T-cell (primary cell): ENCODE measurements at places on chromosomes 1 and 21. TPM values are rescaled to one million over a fixed set of nuclear protein-coding genes. Genes with fewer than 3 reads are reported as not detected.

DNA sequence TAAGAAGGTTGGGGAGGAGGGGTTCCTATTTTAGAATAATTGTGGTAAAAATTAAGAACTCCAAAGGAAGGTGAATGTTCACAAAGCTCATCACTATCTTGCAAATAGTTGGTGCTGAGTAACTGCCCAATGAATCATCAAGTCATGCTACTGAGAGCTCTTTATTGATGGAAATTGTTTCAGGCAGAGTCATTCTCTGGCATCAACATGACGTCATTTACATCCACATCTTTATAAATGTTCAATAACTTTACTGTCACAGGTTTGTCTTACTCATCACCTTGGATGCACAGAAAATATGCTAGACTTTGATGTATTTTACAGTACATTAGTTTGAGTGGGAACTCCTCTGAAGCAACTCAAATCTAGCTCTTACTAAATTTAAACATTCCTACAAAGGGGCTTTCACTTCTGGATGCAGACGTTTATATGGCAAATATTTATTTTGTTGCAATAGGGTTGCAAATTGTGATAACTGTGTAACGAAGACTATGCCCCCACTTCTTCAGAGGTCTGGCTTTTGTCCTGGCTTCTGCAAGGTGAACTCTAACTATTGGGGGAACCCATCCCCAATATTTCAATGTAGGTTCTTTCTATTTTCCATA, 273.7 kb upstream of the AJAP1 start:
- no peaks in the 10 kb centered on the region for H3K36me3 ChIP-seq
- no peaks in the 10 kb centered on the region for H3K4me1 ChIP-seq

- no peak for DNase-seq
- H3K27ac ChIP-seq, result no peak overlapping the region
- peak overlapping the region; percentile 29 for H3K4me3 ChIP-seq
- H3K27me3 ChIP-seq, result peaks cover 54% of the 10 kb centered on the region
Observed at GRCh38 chr1:90834886-90835660, 118.0 kb upstream of the BARHL2 start.

- no peaks in the 10 kb centered on the region for H3K4me1 ChIP-seq
- peaks cover 8% of the 10 kb centered on the region for H3K36me3 ChIP-seq
- DNase-seq, result no peak
Observed at GRCh38 chr1:205088341-205088740, 4.1 kb upstream of the TMEM81 start.

DNA sequence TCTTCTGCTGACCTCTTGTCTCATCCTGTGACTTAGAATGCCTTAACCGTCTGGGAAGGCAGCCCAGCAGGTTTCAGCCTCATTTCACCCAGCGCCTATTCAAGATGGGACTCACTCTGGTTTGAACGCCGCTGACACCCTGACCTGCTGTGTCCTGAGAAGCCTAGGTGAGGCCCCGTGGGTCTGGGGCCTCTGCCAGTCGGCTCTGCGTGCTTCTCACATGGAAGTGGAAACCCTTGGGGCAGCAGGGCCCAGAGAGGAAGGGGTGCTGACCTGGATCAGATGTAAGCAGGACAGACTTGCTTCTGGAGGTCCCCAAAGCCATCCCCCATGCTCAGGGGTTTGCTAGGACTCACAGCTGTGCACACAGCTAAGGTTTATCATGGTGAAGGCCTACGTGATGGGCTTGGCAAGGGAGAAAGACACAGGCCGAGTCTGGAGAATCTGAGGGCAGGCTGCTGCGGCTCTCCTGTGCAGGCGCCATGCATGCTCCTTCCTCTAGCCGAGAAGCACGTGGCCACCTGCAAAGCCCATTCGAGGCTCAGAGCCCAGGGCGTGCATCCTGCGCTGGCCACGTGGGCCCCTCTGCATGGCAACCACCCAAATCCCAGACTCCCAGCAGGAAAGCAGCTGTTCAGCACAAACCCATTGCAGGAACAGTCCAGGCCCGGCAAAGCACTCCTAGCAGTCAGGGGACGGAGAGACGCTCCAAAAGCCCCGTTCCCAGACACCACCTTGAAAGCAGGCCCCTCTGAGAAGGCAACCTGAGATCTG, 3.8 kb downstream of the TRPM2 start:
- DNase-seq, result no peak
- H3K4me1 ChIP-seq, result peaks cover 35% of the 10 kb centered on the region
- no peak overlapping the region for H3K27ac ChIP-seq
- H3K27me3 ChIP-seq, result peaks cover 6% of the 10 kb centered on the region
- H3K4me3 ChIP-seq, result no peak overlapping the region

The CRNN gene
- not detected for total RNA-seq

GRCh38 chr1:160108888-160109662, 6.5 kb upstream of the ATP1A2 start:
- no peaks in the 10 kb centered on the region for H3K4me1 ChIP-seq
- no peaks in the 10 kb centered on the region for H3K27me3 ChIP-seq
- no peaks in the 10 kb centered on the region for H3K36me3 ChIP-seq

DNA sequence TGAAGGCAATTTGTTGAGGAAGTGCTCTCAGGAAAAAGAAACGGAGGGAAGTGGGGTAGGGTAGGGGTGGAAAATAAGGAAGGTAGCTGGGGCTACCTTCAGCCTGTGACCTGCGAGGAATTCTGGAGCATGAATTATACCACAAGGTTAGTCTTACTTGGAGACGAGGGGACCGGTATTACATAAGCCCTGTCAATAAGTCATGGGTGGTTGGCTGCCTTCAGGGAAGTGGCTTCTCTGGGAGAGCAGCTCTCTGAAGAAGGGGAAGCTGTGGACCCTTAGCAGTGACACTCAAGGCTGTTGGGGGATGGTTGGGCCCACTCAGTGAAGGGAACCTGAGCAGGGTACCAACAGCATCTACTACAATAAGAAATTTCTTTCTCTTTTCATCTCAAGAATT, 111.3 kb downstream of the TNFSF18 start:
- H3K4me1 ChIP-seq, result no peaks in the 10 kb centered on the region
- no peak overlapping the region for H3K4me3 ChIP-seq
- no peaks in the 10 kb centered on the region for H3K36me3 ChIP-seq
- no peaks in the 10 kb centered on the region for H3K27me3 ChIP-seq
- no peak for DNase-seq

DNA sequence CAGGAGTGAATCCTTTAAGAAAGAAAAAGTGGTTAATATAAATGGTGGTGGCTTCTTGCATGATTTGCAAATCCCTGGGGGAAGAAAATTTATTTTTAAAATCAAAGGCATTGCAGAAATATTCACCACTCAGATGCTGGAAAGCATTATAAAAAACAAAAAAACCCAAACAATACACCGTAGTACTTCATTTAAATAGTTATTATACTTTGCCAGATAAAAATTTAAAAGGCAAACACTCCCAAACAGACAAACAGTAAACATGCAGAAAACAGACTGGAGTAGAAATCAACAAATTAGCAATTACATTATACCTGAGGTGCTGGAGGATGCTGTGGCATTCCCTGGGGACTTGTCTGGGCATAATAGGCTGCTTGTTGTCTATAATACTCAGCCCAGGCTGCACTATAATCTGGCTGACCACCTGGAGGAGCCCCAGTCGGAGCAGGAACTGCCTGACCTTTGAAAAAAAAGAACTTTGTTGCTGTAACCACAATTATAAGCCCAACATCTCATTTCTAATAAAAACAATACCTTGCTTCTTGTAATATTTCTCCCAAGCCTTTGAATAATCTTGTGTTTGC, 29.9 kb downstream of the FUBP1 start:
- no peaks in the 10 kb centered on the region for H3K4me1 ChIP-seq
- H3K4me3 ChIP-seq, result no peak overlapping the region
- DNase-seq, result no peak
- peaks cover 6% of the 10 kb centered on the region for H3K36me3 ChIP-seq
- H3K27me3 ChIP-seq, result no peaks in the 10 kb centered on the region
- no peak overlapping the region for H3K27ac ChIP-seq

DNA sequence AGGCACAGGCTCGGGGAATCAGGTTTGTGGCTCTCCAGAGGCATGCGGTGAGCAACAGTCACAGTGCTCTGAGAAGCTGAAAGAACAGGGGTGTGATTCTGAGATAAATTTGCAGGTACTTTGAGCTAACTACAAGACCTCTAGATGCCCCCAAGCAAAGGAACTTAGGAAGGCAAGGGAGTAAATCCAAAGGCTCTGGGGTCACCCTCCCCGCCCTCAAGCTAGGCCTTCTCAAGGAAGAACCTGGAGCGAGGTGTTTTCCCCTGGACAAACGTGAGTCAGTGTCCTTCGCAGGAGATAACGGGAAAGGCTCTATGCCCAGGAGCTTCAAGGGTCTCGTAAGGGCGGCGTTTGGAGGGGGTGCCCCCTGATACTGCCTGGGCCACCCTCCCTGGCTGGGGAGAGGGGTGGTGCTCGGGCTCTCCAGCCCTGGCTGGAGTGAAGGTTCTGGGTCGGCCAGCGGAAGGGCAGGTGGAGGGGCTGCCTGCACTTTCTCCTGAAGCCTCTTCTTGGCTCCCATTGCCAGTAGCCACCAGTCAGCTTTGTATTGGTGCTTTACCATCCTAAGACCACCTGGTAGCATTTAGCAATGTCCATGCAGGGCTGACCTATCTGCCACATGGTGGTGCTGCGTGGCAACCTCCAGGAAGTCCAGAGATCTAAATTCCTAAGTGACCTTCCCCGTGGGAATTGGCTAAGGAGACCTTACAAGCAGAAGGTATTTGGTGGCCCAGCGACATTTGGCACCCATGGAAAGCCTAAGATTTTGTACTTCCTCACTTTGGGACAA, 44.0 kb downstream of the GPR161 start:
- H3K4me1 ChIP-seq, result no peaks in the 10 kb centered on the region
- H3K27ac ChIP-seq, result no peak overlapping the region
- no peak for DNase-seq
- peaks cover 11% of the 10 kb centered on the region for H3K27me3 ChIP-seq
- H3K36me3 ChIP-seq, result no peaks in the 10 kb centered on the region

DNA sequence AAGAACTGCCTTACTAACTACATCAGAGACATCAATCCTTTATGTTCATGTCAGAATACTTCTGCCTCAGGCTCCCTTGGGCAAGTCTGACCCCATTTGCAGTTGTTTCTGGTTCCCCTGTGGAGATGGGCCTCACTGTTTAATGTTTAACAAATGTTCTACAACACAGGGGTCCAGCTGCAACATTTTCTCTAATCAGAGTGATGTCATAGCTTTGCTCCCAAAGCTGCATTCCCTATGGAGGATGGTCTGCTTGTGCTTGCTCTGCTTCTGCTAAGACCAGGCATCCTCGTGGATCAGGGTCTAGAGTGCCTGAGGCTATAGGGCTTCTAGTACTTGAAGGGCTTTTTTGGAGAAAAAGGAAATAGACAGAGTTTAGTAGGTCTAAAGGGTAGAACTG, 1071.2 kb downstream of the TTLL7 start:
- no peak overlapping the region for H3K4me3 ChIP-seq
- H3K27ac ChIP-seq, result no peak overlapping the region
- no peaks in the 10 kb centered on the region for H3K4me1 ChIP-seq
- H3K36me3 ChIP-seq, result no peaks in the 10 kb centered on the region

The FAM72A gene
- total RNA-seq, result 0.65 TPM

- H3K4me1 ChIP-seq, result no peaks in the 10 kb centered on the region
- no peak overlapping the region for H3K27ac ChIP-seq
- no peaks in the 10 kb centered on the region for H3K27me3 ChIP-seq
- no peaks in the 10 kb centered on the region for H3K36me3 ChIP-seq
Observed at GRCh38 chr1:163528710-163529348, 207.1 kb downstream of the NUF2 start.

DNA sequence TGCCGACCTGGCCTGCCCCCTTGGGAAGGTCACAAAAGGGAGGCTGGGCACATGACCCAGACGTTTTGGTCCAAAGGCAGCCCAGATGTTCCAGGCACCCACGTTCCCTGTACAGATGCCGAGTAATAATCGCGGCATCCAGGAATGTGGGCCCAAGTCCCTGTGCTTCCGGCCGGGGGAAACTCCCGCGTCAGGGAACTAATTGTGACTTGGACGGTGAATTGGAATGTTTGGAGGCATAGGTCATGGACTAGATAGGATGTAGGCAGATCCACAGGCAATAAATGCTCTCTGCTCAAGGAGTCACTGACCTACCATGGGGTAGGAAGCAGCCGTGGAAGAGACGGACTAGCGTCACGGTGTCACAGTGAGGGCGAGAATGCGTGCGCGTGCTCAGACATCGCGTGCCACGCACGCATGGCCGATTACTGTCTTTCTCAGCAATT, 178.4 kb downstream of the DUSP10 start:
- no peaks in the 10 kb centered on the region for H3K4me1 ChIP-seq
- H3K27ac ChIP-seq, result no peak overlapping the region
- H3K4me3 ChIP-seq, result no peak overlapping the region
- H3K36me3 ChIP-seq, result no peaks in the 10 kb centered on the region
- H3K27me3 ChIP-seq, result no peaks in the 10 kb centered on the region
- no peak for DNase-seq

The SH2D1B gene
- 0.20 TPM for total RNA-seq

The NUDT17 gene
- 6.3 TPM for total RNA-seq

- no peaks in the 10 kb centered on the region for H3K27me3 ChIP-seq
- DNase-seq, result no peak
- H3K4me3 ChIP-seq, result no peak overlapping the region
- peaks cover 4% of the 10 kb centered on the region for H3K4me1 ChIP-seq
Observed at GRCh38 chr1:8712413-8713231, 104.8 kb downstream of the RERE start.

The STUM gene
- total RNA-seq, result not detected

DNA sequence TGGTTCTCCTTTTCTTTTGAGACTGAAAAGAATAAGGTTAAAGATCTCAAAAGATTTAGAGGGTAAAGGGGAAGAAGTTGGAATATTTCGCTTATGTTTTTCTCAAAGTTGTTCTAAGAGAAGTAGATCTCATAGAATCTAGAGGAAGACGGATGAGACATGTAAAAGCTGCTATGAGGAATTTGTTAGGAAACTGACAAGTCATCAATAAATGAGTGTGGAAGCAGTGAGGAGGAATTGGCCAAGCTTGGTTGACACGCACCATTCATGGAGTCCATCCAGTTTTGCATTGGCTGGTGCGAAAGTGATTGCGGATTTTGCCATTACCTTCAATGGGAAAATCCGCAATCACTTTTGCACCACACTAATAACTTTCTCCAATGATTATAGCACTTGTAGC, 20.0 kb downstream of the SLAMF6 start:
- no peaks in the 10 kb centered on the region for H3K4me1 ChIP-seq
- no peaks in the 10 kb centered on the region for H3K27me3 ChIP-seq
- H3K4me3 ChIP-seq, result no peak overlapping the region
- H3K27ac ChIP-seq, result no peak overlapping the region

DNA sequence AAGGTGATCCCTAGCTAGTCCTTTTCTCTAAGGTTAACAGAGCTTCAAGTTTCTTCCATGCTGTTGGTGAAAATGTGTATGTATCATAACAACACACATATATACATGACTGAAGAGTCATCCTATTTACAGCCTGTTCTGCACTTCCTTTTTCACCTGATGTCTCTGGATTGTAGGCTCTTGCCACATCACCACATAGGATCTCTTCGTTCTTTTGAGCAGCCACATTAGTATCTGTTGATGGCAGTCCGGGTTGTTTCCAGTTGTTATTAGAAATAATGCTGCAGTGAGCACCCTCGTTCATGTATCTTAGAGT, 19.7 kb downstream of the MRPL37 start:
- no peak overlapping the region for H3K27ac ChIP-seq
- H3K4me3 ChIP-seq, result no peak overlapping the region
- DNase-seq, result no peak

- no peaks in the 10 kb centered on the region for H3K4me1 ChIP-seq
- no peaks in the 10 kb centered on the region for H3K36me3 ChIP-seq
- DNase-seq, result no peak
- H3K27me3 ChIP-seq, result no peaks in the 10 kb centered on the region
Observed at GRCh38 chr1:96714881-96715280, 6.7 kb upstream of the PTBP2 start.

The PPIAL4G gene
- 0.40 TPM for total RNA-seq

The SIM2 gene
- not detected for total RNA-seq
